ENCODE measurements at places on chromosomes 2 and 18.

DNA sequence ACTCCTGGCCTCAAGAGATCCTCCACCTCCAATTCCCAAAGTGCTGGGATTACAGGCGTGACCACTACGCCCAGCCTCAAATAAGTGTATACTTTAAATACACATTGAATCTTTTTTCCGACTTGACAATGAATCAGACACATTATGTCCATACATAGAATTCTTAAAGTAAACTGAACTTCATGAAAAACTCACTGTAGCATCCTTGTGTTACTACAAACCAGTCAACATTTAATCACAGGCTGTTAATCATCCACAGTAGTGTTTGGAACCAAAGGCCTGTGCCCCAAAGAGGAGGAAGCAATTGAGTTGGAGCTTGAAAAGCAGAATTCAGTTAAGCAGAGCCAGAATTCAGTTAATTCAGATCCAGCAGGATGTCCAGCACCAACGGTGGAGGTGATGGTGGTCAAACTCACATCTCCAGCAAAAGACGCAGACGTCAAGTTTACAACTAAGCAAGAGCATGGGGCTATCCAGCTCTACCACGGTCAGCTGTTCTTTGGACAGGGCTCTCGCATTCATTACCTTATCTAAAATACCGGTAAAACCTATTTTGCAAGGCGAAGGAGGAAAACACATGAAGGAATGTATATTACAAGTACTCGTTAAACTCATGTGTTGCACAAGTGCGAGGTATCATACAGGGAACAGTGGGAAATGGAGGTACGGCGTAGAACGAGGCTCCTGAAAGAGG, 1.2 kb downstream of the SLC39A6 start:
- no peak for DNase-seq

DNA sequence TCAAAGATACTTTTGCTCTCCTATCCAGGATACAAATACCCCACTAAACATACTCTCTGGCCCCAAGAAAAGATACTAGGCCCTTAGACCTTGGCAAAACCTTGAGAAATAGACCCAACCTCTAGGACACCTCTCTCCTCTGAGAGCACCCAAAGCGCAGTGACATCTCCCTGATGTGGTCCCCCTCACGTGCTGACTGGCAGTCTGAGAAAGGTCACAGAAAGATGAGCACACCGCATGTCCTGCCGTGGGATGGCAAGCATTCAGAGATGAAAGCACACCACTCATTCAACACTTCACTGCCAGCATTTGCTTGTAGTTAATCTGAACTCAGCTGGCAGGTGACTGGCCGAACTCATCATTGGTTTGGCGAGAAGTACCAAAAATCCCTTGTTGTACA, 6.1 kb upstream of the TBC1D8 start:
- no peak for DNase-seq

- DNase-seq: no peak
Observed at GRCh38 chr2:41004700-41005099, 552.8 kb upstream of the SLC8A1 start.

DNA sequence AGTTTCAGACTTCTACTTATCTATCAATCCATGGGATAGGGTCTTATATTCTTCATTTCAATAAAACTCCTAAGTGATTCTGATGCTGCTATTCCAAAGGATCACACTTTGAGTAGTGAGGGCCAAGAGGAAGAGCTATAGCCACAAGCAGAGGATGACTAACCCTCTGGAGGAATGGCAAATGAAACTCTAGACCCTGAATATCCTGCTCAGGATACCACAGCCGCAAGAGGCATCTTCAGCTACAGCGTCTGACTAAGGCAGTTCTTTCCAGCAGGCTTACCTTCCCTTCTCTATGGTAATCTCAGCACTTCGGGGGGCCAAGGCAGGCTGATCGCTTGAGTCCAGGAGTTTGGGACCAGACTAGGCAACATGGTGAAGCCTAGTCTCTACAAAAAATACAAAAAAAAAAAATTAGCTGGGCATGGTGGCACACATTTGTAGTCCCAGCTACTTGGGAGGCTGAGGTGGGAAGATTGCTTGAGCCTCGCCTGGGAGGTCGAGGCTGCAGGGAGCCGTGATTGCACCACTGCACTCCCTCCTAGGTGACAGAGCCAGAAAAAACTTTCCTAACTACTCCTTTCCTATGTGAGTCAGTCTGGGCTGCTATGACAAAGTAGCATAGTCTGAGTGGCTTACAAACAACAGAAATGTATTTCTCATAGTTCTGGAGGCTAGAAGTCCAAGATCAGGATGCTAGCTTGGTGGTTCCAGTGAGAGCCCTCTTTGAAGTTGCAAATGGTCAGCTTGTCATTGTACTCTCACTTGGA, 371.9 kb downstream of the IRS1 start:
- no peak for DNase-seq

GRCh38 chr18:25189391-25190185, 162.4 kb downstream of the ZNF521 start:
- no peak for DNase-seq

DNA sequence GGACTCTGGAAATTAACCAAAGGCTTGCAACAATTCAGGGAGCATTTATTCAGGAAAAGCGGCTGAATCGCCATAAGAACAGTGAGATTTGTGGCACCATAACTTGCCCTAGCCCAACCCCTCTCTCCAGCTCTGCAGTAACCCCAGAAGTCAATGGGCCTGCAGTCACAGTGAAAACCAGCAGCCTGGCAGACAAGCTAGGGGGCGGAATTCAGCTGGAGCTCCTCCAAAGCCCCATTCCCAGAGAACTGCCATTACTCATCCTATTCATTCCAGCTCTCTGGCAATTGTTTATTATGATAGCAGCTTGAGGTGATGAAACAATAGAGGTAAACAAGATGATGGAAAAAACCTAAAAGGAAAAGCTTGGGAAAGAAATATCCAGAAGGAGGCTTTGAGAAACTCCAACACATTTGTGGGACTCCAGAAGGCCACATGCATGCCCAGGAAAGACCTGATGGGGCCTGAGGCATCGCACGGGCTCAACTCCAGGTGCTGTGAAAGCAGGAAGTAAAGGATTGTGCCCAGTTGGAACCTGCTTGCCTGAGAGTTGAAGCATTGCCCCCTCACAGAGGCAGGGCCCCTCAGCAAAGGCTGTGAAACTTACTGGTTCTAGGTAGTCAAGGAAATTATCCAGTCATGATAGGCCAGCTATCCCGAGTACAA, 126.7 kb downstream of the TWIST2 start:
- DNase-seq: no peak

- no peak for DNase-seq
Observed at GRCh38 chr2:158094487-158095092, 7.1 kb upstream of the UPP2 start.

GRCh38 chr2:173676647-173677046, 288.5 kb downstream of the SP3 start:
- no peak for DNase-seq

- DNase-seq: no peak
Observed at GRCh38 chr2:111900859-111901258, 2.5 kb downstream of the MERTK start.

DNA sequence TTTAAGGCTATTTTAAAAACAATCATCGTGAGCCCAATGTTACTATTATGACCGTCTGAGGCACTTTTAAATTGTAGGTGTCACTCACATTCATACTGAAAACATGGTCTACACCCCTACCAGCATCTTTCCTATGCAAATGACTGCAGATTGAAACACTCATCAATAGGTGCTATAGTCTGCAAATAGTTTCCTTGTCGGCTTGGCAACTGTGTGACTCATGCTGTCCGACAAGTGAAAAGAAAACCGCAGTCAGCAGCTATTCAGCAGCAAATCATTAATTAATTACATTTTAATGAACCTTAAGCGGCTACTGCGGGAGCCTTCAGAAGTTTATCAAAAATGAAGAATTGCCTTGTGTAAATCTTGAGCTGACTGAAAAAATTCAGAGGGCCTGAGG, 134.4 kb downstream of the FIGN start:
- DNase-seq: no peak

DNA sequence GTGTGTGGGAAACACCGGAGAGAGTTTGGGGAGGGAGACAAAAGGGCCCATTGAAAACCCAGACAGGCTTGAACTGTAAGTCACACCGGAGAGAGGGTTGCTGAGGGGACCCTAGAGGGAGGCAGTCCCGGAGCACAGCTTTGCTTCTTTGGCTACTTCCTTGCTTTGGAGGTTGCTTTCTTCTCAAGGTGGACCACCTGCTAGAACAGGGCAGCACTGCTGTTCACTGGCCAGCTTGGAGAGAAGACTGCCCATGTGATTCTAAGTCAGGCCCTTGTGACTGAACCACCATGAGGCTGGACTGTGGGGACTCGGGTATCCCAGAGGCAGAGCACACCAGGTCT, 4.4 kb downstream of the ACTG2 start:
- DNase-seq: no peak
